ENCODE measurements at places on chromosomes 16 and 17. TPM values are rescaled to one million over a fixed set of nuclear protein-coding genes. Genes with fewer than 3 reads are reported as not detected.
A peak's percentile ranks its signal among the peaks of the same experiment; 100 is the strongest.

The SEPTIN12 gene
- total RNA-seq, result not detected

The CACNG5 gene
- total RNA-seq, result not detected

The HS3ST3B1 gene
- total RNA-seq, result 9.8 TPM

The KRT25 gene
- not detected for total RNA-seq

The ORC6 gene
- 56.8 TPM for total RNA-seq

The GPR139 gene
- not detected for total RNA-seq

The CARD14 gene
- not detected for total RNA-seq

The CES5A gene
- total RNA-seq, result not detected

The CCL1 gene
- 98.4 TPM for total RNA-seq

The CCDC182 gene
- not detected for total RNA-seq

DNA sequence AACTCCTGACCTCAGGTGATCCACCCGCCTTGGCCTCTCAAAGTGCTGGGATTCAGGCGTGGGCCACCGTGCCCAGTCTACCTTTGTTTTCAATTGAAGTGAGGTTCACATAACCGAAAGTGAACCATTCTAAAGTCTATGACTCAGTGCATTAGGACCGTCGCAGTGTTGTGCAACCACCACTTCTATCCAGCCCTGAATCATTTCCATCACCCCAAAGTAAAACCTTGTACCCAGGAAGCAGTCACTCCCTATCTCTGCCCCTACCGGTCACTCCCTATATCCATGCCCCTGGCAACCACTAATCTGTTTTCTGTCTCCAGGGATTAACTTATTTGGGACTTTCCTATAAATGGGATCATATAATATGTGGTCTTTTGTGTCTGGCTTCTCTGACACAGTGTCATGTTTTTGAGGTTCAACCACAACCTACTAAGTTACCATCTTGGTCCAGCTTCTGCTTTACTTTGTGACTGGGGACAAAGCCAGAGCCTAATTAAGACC, 28.3 kb upstream of the CDC42EP4 start:
- DNase-seq, result no peak

GRCh38 chr16:84508502-84508901, 4.0 kb upstream of the MEAK7 start:
- DNase-seq, result peak; percentile 30

DNA sequence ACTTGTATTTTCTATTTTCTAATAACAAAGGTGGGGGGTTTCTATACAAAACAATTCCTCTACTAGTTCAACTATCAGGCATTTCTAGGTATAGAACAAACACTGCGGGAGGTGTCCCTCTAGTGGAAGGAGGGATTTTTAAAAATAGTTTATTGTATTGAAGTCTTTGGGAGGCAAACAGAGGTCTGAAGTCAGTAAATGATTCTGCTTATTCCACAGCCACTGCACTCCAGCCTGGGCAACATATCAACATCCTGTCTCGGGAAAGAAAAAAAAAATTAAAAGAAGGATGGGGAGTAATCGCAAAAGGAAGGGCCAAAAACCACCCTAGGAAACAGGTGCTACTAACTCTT, 648 bp upstream of the ERCC4 start:
- DNase-seq, result no peak

GRCh38 chr16:23537390-23537789, 19.8 kb downstream of the EARS2 start:
- DNase-seq, result no peak

GRCh38 chr17:79989106-79989835, 46.4 kb downstream of the TBC1D16 start:
- no peak for DNase-seq

- peak; percentile 94 for DNase-seq
Measured at GRCh38 chr17:76501018-76501826, at the start of gene RHBDF2. Gene RHBDF2 (minus strand): TSS chr17:76501423. CDS start chr17:76481524, 19,899 bp downstream.

- DNase-seq, result no peak
Measured at GRCh38 chr17:76363107-76363842, 9.6 kb upstream of the PRPSAP1 start.

DNA sequence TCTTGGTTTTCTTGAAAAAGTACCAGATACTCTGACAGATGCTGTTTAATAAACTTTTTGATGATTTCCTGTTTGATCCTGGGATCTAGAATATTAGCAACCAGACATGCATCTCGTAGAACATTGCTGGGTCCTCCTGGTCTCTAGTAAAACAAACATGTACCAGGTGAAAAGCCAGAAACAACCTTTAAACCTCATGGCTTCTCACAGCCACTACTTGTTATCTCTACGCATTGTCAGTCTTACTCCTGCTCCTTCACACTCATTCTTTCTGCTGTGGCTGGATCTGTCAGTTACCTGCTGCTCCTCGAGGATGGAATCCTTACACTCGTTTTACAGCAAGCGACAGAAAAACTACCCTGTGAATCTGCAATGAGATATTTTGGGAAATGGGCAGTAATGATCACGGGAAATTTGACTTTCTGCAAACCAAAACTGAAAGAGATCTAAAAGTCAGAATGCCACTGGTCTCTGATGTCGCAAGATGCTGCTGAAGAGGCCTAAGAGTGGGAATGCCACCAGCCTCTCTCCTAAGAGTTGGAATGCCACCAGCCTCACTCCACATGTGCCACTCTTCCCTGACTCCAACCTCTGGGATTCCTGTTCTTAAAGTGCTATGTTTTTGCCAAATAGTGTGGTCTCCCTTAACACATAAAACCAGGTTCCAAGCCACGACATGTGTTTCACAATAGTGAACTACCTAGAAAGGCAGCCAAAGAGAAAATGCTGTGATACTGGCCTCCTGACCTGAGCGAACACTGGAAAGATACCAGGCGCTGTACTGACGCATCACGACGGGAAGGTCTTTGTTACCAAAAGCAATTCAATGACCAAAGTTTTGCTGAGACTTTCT, 86.3 kb downstream of the VPS53 start:
- no peak for DNase-seq

GRCh38 chr17:50208611-50209061, 7.2 kb upstream of the COL1A1 start:
- no peak for DNase-seq

- no peak for DNase-seq
Measured at GRCh38 chr17:50375858-50376538, 3.0 kb downstream of the EME1 start.

DNA sequence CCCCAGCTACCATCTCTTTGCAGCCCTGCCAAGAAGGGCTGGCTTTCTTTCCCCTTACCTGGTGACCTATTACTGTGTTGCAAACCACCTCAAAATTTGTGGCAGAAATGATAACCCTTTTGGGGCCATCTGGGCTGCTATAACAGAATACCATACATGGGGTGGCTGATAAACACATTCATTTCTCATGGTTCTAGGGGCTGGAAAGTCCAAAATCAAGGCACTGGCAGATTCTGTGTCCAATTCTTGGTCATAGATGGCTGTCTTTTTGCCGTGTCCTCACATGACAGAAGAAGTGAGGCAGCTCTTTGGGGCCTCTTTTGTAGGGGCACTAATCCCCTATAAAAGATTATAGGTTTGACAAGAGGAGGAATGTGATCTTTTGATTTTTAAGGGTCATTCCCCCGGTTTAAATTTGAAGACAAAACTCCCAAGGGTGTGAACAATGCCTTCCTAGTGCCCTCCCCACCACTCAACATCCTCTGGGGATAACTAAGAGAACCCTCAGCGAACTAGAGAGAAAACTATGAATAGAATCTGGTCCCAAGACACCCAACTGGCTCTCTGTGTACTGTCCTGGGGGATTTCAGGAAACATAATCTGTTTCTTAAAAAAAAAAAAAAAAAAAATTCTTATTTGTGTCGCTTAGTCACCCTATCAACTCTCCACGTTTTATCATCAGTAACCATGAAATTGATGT, 1.7 kb upstream of the METTL22 start:
- DNase-seq, result no peak

- DNase-seq, result no peak
Measured at GRCh38 chr17:48163809-48164208, 56.2 kb downstream of the SNX11 start.

GRCh38 chr17:63911657-63912100, 621 bp upstream of the CSHL1 start:
- peak; percentile 37 for DNase-seq

GRCh38 chr17:78960928-78961327, 18.8 kb downstream of the LGALS3BP start:
- no peak for DNase-seq

DNA sequence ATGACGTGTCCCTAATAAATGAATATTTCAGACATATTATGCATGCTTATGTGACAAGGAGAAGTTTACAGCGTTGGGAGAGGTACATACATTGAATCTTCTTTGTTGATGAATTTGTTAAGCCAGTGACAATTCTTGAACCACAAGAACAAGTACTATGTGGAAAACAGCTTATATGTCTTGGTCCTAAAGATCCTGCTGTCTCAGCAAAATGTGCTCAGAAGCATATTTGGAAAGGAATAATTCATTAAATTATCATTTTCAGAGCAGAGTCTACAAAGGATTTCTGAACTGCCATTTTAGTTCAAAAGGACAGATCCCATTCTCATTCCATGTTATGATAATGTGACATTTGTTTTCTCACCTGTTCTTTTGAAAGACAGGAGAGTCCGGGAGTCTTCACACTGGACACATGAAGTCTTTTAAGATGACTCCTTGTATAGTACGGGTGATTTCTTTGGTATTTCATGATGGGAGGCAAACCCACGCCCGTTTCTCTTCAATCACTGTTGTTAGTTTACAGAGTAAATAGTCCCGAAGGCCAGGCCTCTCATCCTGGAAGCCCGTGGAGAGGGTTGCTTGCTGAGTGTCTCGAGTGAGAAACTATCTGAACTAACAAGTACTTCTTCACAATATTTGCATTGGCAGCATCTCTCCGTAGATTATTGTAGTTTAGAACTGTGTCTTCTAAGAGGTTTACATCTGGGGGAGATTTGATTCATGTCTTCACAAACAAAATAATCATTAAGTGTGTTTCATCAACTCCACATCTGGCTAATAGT, 26.7 kb downstream of the VPS35L start:
- no peak for DNase-seq

DNA sequence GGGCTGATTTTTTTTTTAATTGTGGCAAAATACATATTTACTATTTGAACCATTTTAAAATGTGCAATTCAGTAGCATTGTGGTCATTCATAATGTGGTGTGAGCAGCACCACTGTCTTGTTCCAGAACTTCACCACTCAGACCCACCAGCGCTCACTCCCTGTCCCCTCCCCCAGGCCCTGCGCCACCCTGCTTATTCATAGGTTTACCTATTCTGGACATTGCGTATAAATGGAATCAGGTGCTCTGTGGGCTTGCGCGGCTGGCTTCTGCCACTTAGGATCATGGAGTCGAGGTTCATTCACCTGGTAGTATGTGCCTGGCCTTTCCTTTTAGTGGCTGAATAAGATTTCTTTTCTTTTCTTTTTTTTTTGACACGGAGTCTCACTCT, 59.4 kb downstream of the NT5M start:
- no peak for DNase-seq

DNA sequence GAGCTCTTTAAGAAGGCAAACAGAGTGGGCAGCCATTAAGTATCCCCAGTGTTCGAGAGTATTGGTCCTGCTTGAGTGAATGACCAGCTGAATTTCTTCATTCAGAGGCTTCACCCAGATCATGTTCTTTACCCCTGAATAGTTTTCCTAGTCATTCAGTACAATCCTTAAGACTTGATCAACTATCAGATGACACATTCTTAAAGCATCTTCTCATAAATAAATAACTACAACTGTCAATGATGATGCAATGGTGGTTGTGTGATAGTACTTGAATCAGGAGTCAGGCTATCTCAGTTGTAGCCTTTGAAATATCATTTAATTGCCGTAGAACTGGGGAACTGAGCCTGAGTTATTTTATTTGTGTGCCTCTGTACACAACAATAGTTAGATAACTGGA, 416.8 kb upstream of the CCL2 start:
- no peak for DNase-seq

All from activated T-helper 2 cell treated with anti-CD3 and anti-CD28 coated beads, Interferon-gamma antibody, Interleukin-2, Interleukin-4, amounts not matched to agents 10 μg/mL and 5 μg/mL and 100 μg/mL, durations not matched to agents 14 hours and 24 hours and 36 hours (primary cell).